Peyer's patch (tissue), 4 donors: ENCODE measurements at places on chromosomes 4 and X.

DNA sequence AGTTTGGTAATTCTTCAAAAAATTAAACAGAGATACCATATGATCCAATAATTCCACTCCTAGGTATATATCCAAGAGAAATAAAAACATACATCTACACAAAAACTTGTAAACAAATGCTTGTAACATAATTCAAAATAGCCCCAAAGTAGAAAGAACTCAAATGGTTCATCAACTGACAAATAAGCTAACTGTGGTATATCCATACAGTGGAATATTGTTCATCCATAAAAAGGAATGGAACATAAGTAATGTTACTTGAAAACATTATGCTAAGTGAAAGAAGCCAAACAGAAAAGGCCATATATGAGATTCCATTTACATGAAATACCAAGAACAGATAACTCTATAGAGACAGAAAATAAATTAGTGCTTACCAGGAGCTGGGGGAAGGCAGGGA is 13.4 kb downstream of the RBBP7 start:
- no peak for DNase-seq

- DNase-seq: no peak
Observed at GRCh38 chrX:68147848-68148247, 285.4 kb downstream of the OPHN1 start.

- no peak for DNase-seq
Observed at GRCh38 chr4:38113132-38113531, 152.9 kb downstream of the PTTG2 start.

- no peak for DNase-seq
Observed at GRCh38 chr4:79046016-79046592, 106.9 kb upstream of the PAQR3 start.

GRCh38 chr4:24745172-24745895 is 50.0 kb upstream of the SOD3 start:
- DNase-seq: no peak

- no peak for DNase-seq
Observed at GRCh38 chr4:54274264-54274663, 45.2 kb downstream of the PDGFRA start.

- no peak for DNase-seq
Observed at GRCh38 chr4:8770518-8771257, 101.0 kb downstream of the HMX1 start.

DNA sequence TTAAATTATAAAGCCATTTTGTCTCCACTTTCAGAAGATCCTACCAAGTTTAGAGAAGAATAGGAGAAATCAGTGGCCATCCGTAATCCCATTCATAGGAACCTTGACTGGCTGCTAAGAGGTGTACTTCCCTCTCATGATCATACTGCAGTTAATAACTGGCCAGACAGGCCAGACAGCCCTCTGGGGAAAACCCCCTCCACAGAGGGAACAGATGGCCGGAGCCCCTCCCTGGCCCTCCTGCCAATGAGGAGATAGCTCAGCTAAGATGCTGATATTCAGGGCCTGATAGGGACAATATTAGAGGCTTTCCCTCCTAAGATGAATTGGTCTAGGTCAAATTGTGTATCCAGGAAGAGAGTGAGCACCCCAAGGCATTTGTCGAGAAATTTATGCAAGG is 200.0 kb upstream of the MAOA start:
- DNase-seq: no peak

DNA sequence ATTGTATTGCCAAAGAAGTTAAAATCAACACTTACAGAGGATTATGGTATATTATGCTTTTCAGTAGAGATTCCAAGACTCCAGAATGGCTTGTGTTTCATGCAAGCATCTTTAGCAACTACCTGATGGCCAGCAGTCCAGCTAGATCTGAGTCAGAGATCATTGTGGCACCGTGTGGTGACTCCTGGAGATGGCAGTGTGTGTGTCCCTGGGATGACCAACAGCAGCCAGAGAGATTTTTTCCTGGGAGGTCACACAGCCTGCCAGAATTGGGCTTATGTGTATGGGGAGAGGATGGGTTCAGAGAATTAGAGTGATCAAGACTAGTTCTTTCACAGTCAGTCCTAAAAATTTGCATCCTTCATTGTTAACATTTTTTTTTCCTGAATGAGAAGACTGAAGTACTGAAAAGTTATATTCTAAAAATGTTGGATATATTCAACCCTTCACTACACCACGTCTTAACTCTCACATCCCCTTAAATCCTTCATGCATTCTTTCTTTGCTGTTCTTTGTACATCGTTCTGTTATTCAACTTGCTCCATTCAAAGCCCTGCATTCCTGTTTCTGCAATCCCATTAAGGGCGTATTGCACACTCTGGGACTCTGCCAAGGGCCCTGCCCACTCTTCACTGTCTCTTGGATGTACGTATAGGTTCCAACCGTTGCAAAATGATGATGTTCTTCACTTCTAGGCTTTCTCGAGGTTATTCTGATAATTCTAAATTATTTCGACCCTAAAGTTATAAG is 12.4 kb downstream of the TENM3 start:
- DNase-seq: no peak

- DNase-seq: no peak
Observed at GRCh38 chrX:116841290-116841689, 378.5 kb upstream of the CT83 start.

DNA sequence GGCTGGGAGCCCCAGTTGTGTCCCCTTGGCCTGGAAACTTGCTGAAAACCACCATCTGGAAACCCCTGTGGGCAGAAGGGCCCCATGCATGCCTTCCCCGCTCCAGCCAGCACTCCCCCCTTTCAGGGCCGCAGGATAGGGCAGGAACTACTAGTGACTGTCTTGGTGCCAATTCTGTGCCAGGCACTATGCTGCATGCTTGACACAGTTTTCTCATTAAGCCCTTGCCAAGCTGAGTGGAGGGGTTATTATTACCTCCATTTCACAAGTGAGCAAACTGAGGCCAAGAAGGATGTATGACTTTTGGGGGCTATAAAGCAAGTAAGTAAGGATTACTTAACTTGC is 73.6 kb upstream of the PJA1 start:
- DNase-seq: no peak

GRCh38 chr4:173272314-173272713 is 61.8 kb downstream of the HMGB2 start:
- no peak for DNase-seq

- no peak for DNase-seq
Observed at GRCh38 chr4:141614878-141615586, 21.4 kb upstream of the IL15 start.

- no peak for DNase-seq
Observed at GRCh38 chr4:155855897-155856296, 10.2 kb downstream of the ASIC5 start.

DNA sequence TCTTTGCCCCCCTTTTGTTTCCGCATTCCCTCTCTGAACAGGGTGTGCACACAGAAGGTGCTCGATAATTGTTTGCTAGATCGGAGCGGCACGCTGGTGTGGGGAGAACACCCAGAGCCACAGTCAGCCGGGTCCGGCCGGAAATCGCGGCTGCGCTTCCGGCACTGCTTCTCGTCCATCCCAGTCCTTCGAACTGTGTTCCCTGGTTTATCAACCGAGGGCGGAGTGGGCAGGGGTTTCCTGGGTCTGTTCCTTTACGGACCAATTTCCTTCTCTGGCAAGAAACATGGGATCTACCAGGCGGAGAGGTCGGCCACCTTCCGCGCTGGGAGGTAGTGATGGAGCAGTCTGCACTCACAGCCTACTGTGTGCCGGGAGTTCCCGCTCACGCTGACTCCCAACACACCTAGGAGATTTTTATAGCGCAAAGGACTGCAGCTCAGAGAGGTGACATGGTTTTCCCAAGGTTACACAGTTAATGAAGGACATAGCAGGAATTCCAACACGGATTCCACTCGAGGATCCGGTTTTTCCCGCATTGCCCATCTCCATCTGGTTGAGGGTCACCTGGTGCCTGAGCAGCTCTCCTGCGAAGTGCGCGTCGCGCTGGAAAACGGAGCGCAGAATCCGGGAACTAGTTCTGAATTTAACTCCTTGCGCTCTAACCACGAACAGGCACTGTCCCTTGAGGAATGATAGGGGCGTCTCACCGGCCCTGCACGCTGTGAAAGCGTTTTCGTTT is 6.8 kb downstream of the MSX1 start:
- DNase-seq: no peak

GRCh38 chrX:68978255-68978654 is 149.4 kb downstream of the EFNB1 start:
- no peak for DNase-seq

- DNase-seq: no peak
Observed at GRCh38 chr4:170307182-170307581, 217.4 kb upstream of the AADAT start.

- DNase-seq: no peak
Observed at GRCh38 chr4:157934151-157934550, 238.7 kb downstream of the GASK1B start.

- DNase-seq: no peak
Observed at GRCh38 chr4:1396806-1397455, 9.3 kb downstream of the NKX1-1 start.

DNA sequence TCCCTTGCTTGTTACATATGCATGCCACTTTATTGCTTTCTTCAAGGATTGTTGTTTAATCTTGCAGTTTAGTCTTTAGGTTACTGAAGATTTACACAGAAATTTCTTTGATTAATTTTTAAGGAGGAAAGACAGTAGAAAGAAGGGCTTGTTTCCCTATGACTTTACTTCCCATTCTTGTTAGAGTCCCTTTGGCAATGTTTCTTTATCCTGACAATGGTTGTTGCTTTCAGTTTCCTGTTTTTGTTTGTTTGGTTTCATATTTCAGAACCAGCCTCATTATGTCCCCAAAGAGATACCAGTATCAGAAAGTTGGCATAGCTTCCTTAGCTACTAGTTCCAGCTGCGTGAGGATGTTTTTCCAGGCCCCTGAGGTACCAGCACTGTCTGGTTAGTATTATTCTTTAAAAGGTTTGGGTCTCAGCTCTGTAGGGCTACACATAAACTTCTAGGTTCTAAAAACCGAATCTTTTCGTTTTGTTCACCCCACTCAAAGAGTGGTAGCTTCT is 61.3 kb upstream of the UNC5C start:
- no peak for DNase-seq

GRCh38 chr4:56656346-56656643 is 24.8 kb downstream of the HOPX start:
- DNase-seq: peak; percentile 72

DNA sequence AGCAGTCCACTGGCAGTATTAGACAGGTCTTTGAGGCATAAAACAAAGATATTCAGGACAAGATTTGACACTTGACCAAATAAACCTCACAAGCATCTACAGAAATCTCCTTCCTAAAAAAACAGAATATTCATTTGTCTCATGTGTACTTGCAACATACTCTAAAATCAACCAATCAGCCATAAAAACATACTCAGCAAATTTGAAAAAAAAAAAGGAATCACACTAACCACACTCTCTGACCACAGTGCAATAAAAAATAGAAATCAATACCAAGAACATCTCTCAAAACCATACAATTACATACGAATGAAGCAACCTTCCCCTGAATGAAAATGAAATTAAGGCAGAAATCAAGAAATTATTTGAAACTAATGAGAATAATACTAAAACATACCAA is 591.3 kb downstream of the FAM133A start:
- no peak for DNase-seq

DNA sequence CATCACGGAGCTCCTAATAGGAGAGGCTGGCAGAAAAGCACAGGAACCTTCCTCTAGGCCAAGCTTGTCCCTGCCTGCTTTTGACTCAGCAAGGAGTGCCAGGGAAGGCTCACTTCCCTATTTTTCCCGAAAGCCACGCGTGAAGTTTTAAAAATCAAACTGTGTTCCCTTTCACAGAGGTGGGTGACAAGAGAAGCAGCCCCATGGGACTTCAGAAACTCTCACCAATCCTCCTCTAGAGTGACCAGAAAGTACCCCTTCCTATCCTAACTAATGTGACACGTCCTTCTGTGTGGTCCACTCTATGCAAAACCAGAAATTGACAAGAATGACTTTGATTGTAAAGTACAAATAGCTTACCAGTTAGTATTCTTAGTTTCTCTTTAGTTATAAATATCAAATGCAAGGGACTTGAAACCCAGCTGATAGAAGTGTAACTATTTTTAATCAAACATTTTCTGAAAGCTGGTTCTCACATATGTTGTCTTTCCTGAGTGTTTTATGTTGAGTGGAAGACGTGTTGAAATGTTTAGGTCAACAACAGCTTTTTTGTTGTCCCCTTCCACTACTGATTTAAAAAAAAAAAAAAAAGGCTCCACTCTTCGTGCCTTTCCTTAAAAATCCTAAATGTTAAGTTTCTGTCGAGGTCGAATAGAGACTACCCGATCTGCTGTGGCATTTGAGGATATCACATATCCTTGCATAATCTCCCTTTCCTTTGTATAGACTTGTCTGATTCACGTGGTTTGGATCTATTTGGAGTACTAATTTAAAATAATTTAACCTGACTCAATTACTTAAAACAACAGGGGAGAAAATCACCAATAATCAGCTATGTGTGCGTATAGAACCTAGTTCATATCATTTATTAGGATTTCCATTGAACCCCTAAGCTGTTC is 42.1 kb downstream of the NFKB1 start:
- no peak for DNase-seq

- DNase-seq: no peak
Observed at GRCh38 chr4:20456407-20456806, 204.7 kb downstream of the SLIT2 start.

DNA sequence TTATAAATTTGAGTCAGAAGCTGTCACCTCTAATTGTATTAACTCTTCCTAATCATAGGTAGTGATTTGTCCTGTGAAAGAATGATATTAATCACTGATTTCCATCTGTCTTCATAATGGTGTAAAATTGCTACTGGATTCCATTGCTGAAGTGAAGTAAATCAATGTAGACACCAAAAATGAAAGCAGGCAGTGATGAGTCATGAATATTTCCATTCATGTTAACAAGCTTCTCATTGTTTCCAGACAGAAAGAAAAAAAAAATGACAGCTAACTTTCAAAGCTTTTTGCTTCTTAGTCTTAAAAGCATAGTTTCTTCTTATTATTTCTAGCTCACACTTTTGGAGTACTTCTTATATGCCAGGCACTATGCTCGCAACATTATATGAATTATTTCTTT is 21.5 kb downstream of the FAM114A1 start:
- no peak for DNase-seq

DNA sequence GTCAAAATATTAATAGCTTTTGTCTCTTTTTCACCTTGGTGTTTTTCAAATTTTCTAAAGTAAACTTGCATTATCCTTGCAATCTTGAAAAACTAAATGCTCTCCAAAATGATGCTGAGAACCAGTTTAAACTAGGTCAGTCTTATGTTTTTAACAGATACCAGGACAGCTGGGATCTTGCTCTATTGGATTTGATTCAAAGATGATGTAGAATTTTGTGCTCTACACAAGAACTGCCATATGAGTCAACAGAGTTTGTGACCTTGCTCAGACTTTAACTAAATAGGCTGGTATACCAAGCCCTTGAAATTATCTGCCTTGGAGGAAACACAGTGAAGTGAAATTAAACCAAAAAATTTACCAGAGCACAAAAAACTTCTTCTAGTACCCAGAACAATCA is 991.1 kb downstream of the STPG2 start:
- no peak for DNase-seq
